HepG2 (cell line): ENCODE measurements at places on chromosomes 1 and 21. TPM values are rescaled to one million over a fixed set of nuclear protein-coding genes. Genes with fewer than 3 reads are reported as not detected.

GIPC2 gene
- 21.6 and 39.7 TPM in 2 replicates for total RNA-seq

TMEM82 gene
- 0.29 and 0.97 TPM in 2 replicates for total RNA-seq

BLZF1 gene
- total RNA-seq, result 13.7 and 18.7 TPM in 2 replicates

MAN1C1 gene
- 0.15 and 0.49 TPM in 2 replicates for total RNA-seq

FCRL4 gene
- not detected in 2 replicates for total RNA-seq

NEGR1 gene
- not detected in 2 replicates for total RNA-seq

CRP gene
- total RNA-seq, result not detected in 2 replicates

BGLAP gene
- total RNA-seq, result 0.62 TPM in 1 of 2 replicates, not detected in the other

ZBTB37 gene
- 7.7 and 10.7 TPM in 2 replicates for total RNA-seq

UBASH3A gene
- not detected in 2 replicates for total RNA-seq

TNFRSF25 gene
- total RNA-seq, result 0.55 and 1.5 TPM in 2 replicates

POTED gene
- not detected in 2 replicates for total RNA-seq
